ENCODE measurements at places on chromosomes 1 and 21. TPM values are rescaled to one million over a fixed set of nuclear protein-coding genes. Genes with fewer than 3 reads are reported as not detected.

DNA sequence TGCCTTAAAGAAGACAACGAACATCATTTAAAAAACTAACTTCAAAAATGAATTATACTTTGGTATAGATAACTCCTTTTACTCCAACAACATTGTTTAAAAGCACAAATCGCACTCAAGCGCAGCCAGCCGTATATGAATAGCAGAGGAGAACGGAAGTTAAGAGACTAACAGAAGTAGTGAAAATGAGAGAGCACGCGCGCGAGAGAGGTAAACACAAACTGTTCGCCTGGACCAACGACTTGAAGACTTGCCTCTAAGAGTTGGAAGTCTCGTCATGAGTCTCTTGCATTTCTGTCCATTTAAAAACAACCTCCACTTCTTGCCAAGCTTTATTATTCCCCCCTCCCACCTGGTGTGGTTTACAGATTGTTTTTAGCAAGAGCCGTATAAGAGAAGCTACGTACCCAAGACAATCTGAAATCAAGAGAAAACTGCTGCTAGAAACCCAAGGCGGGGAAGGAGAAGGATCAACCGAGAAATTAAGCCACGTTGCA is 479 bp downstream of the SELENOF start:
- peaks cover 53% of the 10 kb centered on the region for H3K4me1 ChIP-seq
- no peaks in the 10 kb centered on the region for H3K36me3 ChIP-seq
- H3K4me3 ChIP-seq, result peak overlapping the region; percentile 57
- DNase-seq, result peak; percentile 63
- peak overlapping the region; percentile 81 for H3K27ac ChIP-seq

DNA sequence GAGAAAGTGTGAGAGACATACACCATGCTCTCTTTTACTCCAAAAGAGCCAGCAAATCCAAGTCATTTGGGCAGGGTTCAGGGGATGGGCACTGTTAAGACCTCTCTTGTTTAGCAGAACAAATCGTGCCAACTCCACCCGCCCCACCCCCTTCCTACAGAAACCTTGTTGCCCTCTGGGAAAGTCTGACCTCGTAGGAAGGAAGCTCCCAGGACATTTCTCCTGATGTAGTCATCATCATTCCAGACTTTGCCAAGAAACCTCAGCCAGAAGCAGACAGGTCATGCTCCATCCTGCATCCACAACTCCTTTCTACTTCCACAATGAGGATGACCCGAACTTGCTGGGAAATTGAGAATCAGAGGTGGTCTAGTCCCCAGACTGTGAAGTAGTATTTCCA is 57.7 kb downstream of the UBE2T start:
- peaks cover 12% of the 10 kb centered on the region for H3K4me1 ChIP-seq
- H3K4me3 ChIP-seq, result no peak overlapping the region
- DNase-seq, result peak; percentile 35
- H3K27me3 ChIP-seq, result no peaks in the 10 kb centered on the region
- H3K27ac ChIP-seq, result no peak overlapping the region

DNA sequence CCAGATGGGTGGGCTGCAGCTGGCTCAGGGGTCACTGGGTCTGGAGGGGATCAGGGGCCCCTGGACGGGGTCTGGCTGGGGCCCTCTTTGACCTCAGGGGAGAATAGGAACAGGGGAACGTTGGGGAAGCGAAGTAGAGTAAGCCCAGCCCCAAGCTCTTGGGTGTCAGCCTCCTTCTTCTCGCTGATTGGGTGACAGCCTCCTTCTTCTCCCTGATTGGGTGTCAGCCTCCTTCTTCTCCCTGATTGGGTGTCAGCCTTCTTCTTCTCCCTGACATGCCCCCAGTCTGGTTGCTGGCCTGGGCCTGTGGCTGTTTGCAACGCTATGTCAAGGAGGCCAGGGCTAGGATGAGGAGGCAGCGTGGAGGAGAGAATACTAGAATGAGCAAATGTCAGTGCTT is 76.7 kb upstream of the CASZ1 start:
- peaks cover 8% of the 10 kb centered on the region for H3K27me3 ChIP-seq
- H3K4me1 ChIP-seq, result no peaks in the 10 kb centered on the region
- no peaks in the 10 kb centered on the region for H3K36me3 ChIP-seq
- no peak overlapping the region for H3K27ac ChIP-seq
- H3K4me3 ChIP-seq, result no peak overlapping the region

DNA sequence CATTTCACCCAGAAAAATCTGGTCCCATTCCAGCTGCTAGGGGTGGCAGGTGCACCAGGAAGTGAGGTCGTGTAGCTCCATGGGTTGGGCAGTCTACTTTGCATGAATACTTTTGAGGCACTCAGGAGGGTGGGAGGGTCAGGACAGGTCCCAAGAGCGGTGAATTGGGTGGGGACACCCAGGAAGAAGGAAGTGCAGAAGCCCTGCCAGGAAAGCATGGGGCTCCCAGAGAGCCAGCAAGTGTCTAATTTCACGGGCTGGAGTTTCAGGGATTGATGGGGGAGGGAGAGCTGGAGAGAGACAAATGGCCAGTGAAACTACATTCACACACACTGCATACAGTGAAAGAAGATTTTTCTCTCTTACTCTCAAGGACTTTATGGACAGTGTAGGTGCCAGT is 137.8 kb downstream of the GALNT2 start:
- H3K4me1 ChIP-seq, result peaks cover 11% of the 10 kb centered on the region
- peaks cover 3% of the 10 kb centered on the region for H3K36me3 ChIP-seq
- H3K27me3 ChIP-seq, result no peaks in the 10 kb centered on the region
- no peak overlapping the region for H3K27ac ChIP-seq
- DNase-seq, result no peak
- H3K4me3 ChIP-seq, result no peak overlapping the region

DNA sequence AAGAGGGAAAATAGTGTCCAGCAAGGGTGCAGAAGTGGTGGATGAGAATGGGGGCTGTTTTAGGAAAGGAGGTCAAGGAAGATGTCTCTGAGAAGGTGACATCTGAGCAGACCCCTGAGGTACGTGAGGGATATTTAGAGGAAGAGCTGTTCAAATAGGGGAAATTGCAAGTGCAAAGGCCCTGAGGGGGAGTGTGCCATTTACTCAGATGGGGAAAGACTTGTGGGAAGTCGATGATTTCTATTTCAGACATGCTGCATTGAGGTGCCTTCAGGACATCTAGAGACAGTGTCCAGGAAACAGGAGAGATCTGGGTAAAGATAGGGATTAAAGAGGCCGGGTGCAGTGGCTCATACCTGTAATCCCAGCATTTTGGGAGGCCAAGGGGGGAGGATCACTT is 10.4 kb upstream of the ADGRB2 start:
- peaks cover 16% of the 10 kb centered on the region for H3K27me3 ChIP-seq
- peaks cover 30% of the 10 kb centered on the region for H3K4me1 ChIP-seq
- H3K36me3 ChIP-seq, result no peaks in the 10 kb centered on the region
- no peak for DNase-seq
- no peak overlapping the region for H3K4me3 ChIP-seq

DNA sequence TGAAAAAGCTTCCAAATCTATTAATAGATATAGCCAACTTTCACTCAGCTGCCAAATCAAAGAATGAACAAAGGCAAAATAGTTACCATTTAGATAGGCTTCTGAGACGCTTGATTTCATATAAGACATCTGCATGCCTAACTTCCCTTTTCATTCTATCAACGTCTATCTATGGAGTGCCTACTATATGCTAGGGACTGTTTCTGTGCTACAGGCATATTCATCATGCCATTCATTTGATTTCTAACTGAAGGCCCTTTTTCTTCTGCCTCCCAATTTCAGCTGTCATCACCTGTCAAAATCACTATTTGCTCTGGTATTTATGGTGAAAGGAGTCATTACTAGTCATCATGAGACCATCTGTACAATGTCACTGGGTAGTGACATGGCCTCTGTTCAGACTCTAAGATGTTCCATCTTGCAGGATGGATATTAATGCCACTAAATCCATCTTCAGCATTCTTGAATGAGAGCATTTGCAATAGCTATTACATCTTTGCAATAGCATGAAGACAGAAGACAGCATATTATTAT is 4.3 kb upstream of the KRTAP13-1 start:
- no peaks in the 10 kb centered on the region for H3K4me1 ChIP-seq
- DNase-seq, result no peak
- H3K27ac ChIP-seq, result no peak overlapping the region
- no peaks in the 10 kb centered on the region for H3K27me3 ChIP-seq
- H3K36me3 ChIP-seq, result no peaks in the 10 kb centered on the region

DNA sequence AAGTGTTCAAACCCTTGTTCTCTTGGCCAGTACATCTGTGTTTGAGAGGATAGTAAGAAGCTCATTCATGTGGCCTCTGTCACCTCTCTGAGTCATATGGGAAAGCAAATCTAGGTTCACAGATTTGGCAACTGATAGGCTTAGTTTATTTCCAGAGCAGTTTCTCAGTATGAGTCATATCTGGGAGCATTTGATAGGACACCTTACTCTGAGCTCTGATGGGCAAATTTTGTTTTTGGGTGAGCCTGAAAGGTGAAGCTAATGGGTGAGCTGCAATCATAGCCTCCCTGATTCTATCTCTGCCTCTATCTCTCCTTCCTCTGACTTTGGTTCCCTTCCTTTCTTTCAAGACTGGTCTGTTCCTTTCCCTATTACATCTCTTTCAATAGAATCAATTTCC is 134.4 kb downstream of the S1PR1 start:
- no peak overlapping the region for H3K27ac ChIP-seq
- H3K4me3 ChIP-seq, result no peak overlapping the region
- H3K27me3 ChIP-seq, result no peaks in the 10 kb centered on the region
- H3K36me3 ChIP-seq, result no peaks in the 10 kb centered on the region
- no peaks in the 10 kb centered on the region for H3K4me1 ChIP-seq

The LRRC8B gene
- total RNA-seq, result 15.6 TPM

The PLEKHN1 gene
- 2.2 TPM for total RNA-seq

The SDF4 gene
- total RNA-seq, result 138 TPM

DNA sequence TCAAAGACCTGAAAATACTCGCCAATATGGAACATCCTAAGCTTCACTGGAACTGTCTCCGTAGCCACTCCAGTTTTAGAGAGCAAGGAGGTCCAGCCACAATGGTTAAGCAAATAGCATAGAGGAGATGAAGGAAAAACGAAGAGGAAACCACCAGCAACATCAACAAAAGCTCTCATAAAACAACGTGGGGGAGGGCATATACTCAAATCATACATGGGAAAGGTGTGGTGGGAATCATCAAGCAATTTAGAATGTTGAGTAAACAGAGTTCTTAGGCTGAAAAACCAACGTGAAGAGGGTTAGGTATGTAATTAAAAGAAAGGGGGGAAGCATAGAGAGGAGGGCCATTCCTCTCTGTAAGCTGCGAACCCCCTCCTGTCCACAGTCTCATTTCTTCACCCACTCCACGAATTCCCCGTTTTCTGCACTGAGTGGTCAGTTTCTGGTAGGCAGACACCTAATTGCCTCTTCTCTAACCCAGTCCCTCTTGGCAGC is 1.0 kb downstream of the TMEM59 start:
- peak overlapping the region; percentile 99 for H3K4me3 ChIP-seq
- no peak for DNase-seq
- H3K4me1 ChIP-seq, result peaks cover 70% of the 10 kb centered on the region
- H3K36me3 ChIP-seq, result no peaks in the 10 kb centered on the region
- H3K27me3 ChIP-seq, result no peaks in the 10 kb centered on the region

The USP21 gene
- 63.6 TPM for total RNA-seq

DNA sequence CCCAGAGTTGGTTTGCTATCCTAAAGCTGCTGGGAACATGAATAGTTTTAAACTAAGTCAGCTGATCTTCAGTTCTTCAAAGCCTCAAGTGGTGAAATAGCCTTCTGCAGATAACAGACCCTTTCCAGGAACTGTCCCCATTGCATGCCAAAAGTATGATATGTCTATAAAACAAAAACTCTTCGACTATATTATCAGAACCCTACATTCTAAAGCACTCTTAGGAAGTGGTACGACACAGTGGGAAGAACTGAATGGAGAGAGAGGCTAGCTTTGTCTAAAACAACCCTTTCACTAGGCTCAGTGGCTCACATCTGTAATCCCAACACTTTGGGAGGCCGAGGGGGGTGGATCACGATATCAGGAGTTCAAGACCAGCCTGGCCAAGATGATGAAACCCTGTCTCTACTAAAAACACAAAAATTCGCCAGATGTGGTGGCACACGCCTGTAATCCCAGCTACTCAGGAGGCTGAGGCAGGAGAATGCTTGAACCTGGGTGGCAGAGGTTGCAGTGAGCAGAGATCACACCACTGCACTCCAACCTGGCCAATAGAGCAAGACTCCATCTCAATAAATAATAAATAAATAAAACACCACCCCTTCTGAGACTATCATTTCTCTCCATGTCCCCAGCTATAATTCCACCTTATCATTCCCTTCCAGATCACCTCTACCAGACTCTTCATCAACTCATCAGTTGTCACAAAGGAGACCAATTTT is 2.2 kb upstream of the FRRS1 start:
- no peak overlapping the region for H3K27ac ChIP-seq
- H3K4me1 ChIP-seq, result peaks cover 10% of the 10 kb centered on the region
- H3K36me3 ChIP-seq, result no peaks in the 10 kb centered on the region
